ENCODE measurements at places on chromosomes 13 and 19. TPM values are rescaled to one million over a fixed set of nuclear protein-coding genes. Genes with fewer than 3 reads are reported as not detected.

The PCDH9 gene
- 2.4 TPM for total RNA-seq

The NMRK2 gene
- not detected for total RNA-seq

The KASH5 gene
- total RNA-seq: not detected

The ZNF345 gene
- total RNA-seq: 2.1 TPM

The FCAR gene
- total RNA-seq: 0.55 TPM

The CADM4 gene
- total RNA-seq: 5.1 TPM

The ZNF829 gene
- total RNA-seq: 0.70 TPM

The RUVBL2 gene
- 34.3 TPM for total RNA-seq

The WDR62 gene
- 0.48 TPM for total RNA-seq

The NPAS1 gene
- total RNA-seq: 0.08 TPM

The USHBP1 gene
- total RNA-seq: 1.6 TPM

The SBSN gene
- not detected for total RNA-seq

The NTF4 gene
- not detected for total RNA-seq

DNA sequence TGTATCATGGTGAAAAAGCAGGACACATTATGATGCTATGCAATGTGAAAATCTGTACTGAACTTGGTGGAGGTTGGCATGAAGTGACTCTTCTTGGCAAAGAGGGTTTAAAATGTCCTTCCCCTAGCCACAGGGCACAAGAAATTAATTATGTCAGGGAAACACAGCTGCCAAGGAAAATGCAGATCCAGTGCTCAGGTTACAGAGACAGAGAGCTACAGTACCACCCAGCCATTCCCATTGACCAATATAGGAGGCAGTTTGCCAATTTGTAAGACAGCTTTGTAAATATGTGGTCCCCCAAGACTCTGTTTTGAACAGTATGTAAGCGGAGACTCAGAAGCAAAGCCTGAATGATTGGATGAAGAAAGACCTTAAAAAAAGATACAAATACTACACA lies 69.4 kb upstream of the KLF12 start:
- no peak for DNase-seq

- DNase-seq: no peak
Measured at GRCh38 chr19:6402837-6403608, 10.1 kb upstream of the GTF2F1 start.

DNA sequence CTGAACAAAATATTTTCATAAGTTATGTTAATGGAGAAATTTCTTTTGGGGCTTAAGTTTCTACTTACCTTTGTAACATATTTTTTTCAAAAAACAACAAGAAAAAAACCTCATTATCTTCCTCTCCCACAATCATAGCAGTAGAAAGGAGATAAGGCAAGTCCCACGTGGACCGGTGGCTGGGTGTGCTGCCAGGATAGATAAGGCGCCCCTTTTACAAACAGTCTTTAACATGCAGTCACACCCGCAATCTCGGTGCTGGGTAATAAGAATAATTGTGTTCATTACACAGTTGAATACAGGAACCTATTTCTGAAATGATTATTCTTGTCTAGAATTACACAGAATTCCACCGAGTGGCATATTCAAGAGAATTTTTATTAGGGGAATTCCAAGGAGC lies 1202.3 kb downstream of the UQCRFS1 start:
- no peak for DNase-seq

DNA sequence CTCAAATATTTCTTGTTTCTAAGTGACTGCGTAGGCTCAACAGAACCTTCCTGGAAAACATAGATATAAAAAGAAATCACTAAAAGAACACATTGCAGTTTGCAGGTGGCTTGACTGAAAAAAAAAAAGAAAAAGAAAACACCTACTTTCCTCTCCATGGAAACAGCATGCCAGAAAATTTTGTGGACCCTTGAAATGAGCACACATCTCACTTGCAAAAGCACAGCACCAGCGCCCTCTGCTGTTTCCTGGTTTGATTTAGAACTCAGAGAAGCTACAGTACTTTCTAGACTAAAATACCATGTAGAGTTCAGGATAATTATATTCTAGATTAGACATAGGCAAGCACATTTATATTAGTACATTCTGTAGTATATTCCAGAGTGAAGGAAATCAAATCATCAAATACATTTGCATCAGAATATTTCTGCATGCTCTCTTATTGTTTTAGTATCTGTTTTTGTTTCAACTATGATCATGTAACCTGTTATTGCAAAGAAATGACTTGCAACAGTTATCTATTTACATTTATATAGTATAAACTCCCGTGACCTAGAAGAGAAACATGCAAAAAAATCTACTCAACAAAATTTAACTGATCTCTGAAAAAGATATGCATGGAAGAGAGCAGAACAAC lies 22.3 kb upstream of the XPO4 start:
- DNase-seq: peak; percentile 61

- DNase-seq: no peak
Measured at GRCh38 chr13:95023405-95023804, 277.8 kb downstream of the ABCC4 start.

DNA sequence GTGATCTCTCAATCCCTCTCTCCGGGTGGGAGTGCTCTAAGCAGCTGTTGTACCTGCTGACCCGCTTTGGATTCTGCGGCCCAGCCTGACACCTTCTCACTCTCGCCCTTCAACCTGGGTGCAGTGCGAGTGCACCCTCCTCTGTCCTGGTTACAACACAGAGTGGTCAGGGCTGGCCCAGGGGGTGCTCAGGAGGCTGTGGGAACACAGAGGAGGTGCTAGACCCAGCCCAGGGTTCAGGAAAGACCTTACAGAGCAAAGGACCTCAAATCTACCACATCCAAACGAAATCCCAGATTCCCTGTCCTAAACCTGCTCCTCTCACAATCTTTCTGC lies 23.7 kb downstream of the ZNF175 start:
- DNase-seq: no peak

DNA sequence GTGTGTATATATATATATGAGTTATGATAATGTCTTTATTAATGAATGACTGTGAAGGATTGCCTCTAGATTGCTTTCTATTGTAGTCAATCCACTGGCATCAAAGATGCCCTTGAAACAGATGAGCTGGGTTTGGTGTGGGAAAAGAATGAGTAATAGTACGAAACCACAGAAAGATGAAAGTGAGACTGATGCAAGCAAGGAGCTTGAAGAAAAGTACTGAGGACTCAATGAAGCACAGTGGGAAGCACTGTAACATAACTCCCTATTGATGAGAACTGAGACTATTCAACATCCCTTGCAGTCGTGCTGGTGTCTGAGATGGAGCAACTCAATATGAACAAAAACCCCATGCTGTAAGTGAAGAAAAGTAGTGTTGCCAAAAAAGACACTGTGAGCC lies 1794.2 kb downstream of the SLITRK5 start:
- DNase-seq: no peak

- no peak for DNase-seq
Measured at GRCh38 chr19:11581740-11582139, 4.3 kb upstream of the ACP5 start.

GRCh38 chr19:39916851-39917396 lies 17.5 kb downstream of the FCGBP start:
- peak; percentile 27 for DNase-seq

DNA sequence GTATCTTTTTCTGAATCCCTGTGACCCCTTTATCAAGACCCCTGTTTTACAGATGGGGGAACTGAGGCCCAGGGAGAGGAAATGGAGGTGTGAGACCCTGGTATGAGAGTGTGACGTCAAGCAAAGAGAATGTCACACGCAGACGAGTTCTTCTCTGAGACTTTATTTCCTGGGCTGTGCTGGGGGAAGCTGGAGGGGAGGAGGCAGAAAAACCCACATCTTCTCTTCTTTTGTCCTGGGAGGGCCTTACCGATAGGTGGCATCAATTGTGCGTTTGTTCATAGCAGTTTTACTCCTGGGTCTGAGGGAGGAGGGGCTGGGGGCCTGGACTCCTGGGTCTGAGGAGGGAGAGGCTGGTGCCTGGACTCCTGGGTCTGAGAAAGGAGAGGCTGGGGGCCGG lies 4.9 kb upstream of the KLK15 start:
- no peak for DNase-seq

DNA sequence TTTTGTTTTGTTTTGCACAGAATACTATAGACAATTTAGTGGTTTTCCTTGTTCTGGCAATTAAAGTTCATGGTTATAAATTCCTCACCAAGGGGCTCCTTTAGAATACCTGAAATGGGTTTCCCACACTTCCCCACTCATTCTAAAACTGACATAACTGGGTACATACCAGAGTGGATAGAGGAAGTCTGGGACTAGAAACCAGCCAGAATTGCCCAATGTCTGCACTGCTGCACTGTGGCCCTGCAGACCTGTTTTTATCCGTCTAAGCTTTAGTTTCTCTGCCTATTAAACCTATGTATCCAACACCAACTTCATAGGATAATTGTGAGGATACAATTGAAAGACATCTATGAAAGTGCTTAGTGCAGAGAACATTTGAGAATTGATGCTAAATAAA lies 498.6 kb downstream of the KCTD12 start:
- no peak for DNase-seq

DNA sequence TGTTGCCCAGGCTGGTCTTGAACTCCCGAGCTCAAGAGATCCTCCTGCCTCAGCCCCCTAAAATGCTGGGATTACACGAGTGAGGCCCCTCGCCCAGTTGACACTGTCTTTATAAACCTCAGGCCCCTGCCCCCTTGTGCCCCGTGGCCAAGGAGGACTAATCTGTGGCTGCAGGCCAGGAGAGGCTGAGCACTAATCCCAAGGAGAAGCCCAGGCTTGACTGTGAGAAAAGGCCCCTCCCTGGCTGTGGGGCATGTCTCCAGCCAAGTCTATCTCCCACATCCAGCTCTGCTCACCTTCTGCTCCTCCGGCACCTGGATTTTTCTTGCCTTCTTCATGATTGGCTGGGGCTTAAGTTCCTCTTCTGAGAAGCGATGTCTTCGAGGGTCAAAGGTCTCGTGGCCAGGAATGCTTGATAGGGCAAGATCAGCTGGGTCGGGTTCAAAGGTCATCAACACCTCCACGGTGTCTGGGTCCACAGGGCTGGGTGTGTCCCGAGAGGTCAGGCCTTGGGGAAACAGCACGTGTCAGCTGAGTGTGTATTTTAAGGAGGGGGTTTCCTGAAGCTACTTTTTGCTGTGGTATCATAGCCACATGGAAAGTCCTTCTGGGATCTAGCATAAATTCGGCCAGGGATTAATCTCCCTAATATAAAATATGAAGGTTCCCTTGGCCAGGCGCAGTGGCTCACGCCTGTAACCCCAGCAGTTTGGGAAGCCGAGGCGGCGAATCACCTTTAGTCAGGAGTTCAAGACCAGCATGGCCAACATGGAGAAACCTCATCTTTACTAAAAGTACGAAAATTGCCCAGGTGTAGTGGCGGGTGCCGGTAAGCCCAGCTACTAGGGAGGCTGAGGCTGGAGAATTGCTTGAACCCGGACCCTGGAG lies 3.8 kb downstream of the DBP start:
- no peak for DNase-seq

DNA sequence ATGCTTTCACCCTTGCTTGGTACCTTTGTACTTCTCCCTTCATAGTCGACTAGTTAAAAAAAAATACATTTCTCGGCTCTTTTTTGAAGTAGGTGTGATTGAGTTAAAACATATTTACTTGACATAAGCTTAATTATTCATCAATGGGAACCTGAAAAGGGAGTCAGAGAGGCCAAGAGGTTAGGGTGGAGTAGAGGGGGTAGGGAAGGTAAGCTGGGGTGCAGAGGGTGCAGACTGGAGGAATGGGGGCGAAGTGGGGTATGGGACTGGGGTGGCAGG lies 701 bp upstream of the HIF3A start:
- DNase-seq: no peak

DNA sequence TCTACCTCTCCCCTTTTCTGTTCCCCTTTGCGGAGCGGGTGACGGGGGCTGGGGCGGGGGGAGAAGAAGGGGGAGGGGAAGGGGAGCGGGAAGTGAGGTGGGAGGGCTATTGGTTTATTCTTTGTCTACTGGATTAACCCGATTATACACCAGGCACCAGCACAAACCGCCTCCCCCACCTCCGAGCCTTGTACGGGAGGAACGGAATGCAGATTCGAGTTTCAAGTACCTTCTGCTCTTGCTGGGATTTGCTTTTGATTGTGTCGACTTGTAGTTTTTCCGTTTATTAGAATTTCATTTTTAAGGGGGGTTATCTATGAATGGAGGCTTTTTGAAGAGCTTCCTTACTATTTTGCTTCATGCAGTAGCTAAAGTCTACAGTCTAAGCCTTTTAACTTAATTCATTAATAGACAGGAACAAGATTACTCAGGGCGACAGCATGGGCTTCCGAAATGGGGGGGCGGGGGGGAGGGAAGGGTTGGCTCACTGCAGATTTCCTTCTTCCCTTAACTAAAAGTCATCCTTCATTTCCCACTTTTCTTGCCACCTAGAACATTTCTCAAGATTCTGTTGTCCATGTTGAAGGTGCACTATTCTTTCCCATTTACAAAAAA lies 937 bp upstream of the SPRY2 start:
- peak; percentile 65 for DNase-seq

DNA sequence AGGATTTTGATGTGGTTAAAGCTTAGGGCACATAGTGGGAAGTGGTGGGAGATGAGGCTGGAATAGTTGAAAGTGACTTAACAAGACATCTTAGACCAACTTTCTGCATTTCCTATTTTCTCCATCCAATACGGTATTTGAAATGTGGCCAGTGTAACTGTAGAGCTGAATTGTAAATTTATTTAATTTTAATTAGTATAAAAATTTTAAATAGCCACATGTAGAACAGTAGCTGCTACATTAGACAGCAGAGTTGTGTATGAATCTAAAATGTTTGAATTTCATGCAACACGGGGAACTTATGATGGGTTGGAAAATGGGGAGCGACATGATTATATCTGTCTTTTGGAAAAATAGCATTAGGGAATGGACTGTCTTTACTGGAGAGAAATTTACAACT lies 7.1 kb upstream of the SCEL start:
- DNase-seq: no peak

DNA sequence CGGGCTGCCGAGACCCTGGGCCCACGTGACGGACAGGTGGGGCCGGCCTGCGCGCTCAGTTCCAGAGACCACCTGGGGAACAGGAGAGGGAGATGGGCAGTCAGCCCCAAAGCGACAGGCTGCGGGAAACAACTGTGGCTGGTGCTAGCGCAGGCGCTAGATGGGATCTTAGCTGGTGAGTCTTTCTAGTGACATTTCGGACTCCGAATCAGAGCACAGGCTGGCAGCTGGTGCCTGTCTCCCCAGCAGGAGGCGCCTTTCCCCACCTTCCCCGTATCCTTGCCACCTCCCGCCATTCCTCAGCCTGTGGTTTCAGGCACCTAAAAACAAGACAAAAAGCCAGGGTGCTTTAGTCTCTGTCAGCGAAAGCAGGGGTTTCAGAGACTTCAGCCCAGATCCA lies 19.4 kb upstream of the RANBP3 start:
- DNase-seq: no peak

GRCh38 chr19:15404780-15405211 lies 14.0 kb downstream of the AKAP8L start:
- DNase-seq: no peak

- DNase-seq: no peak
Measured at GRCh38 chr13:30346153-30346788, 38.9 kb upstream of the KATNAL1 start.

- DNase-seq: no peak
Measured at GRCh38 chr19:38139122-38139521, 84.9 kb downstream of the DPF1 start.

- DNase-seq: no peak
Measured at GRCh38 chr13:41673640-41674039, 216.3 kb downstream of the RGCC start.

Measured in left lobe of liver (tissue), 2 donors.